HFFc6 (cell line): ENCODE measurements at places on chromosomes 7 and 10. TPM values are rescaled to one million over a fixed set of nuclear protein-coding genes. Genes with fewer than 3 reads are reported as not detected.
A peak's percentile ranks its signal among the peaks of the same experiment; 100 is the strongest.

The RHOBTB1 gene
- 9.1 and 10.3 TPM in 2 replicates for total RNA-seq

The CYP2C19 gene
- not detected in 3 replicates for total RNA-seq

The MRC1 gene
- 0.05 TPM in 1 of 3 replicates, not detected in the others for total RNA-seq

The EPO gene
- not detected in 3 replicates for total RNA-seq

The CNPY1 gene
- total RNA-seq = not detected in 2 replicates

The GPNMB gene
- total RNA-seq = 18.9 to 44.7 TPM (median 19.6 TPM) in 3 replicates

- DNase-seq = no peak
These were observed 258.5 kb upstream of the FERD3L start for GRCh38 chr7:19403691-19404090.

- DNase-seq = no peak
These were observed 9.3 kb downstream of the SHTN1 start for GRCh38 chr10:116995648-116996047.

GRCh38 chr7:44463169-44463808, 27.2 kb downstream of the NUDCD3 start:
- DNase-seq = no peak

- no peak for DNase-seq
These were observed 11.6 kb upstream of the RAB11FIP2 start for GRCh38 chr10:118058371-118058770.

DNA sequence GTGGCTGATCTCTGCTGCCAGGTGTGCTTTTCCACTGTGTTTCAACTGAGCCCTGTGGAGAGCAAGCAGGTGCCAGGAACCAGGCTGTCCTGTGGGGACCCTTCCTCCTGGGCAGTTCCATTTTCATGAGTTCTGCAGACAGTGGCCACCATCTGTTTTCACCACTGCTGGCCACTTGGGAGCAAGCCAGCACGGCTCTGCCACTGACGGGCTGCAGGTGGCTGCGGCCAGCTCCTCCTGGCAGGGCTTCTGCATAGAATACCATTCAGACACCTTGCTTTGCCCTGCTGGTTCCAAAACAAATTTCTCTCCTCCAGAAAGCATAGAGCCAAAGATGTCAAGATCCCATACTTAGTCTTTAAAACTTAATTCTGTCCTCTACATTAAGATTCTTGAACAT, 48.3 kb downstream of the LANCL2 start:
- no peak for DNase-seq

GRCh38 chr7:154837622-154838021, 165.3 kb downstream of the PAXIP1 start:
- DNase-seq = no peak

DNA sequence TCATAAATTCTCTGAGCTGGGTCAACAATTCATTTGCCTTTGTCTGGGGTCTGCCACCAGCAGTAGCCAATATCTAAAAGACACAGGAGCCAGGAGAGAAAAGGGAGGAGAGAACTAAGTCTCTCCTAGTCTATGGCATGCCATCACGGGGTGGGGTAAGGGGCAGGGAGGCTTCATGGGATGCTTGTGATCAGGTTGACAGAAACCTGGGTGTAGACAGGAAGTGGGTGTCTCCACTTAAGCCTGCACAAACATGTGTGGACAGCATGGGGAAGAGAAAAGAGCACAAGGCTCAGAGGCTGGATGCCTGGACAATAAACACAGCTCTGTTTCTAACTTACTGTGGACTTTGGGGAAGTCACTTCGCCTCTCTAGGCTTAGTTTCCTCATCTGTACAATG, 11.5 kb upstream of the C10orf53 start:
- DNase-seq = no peak

DNA sequence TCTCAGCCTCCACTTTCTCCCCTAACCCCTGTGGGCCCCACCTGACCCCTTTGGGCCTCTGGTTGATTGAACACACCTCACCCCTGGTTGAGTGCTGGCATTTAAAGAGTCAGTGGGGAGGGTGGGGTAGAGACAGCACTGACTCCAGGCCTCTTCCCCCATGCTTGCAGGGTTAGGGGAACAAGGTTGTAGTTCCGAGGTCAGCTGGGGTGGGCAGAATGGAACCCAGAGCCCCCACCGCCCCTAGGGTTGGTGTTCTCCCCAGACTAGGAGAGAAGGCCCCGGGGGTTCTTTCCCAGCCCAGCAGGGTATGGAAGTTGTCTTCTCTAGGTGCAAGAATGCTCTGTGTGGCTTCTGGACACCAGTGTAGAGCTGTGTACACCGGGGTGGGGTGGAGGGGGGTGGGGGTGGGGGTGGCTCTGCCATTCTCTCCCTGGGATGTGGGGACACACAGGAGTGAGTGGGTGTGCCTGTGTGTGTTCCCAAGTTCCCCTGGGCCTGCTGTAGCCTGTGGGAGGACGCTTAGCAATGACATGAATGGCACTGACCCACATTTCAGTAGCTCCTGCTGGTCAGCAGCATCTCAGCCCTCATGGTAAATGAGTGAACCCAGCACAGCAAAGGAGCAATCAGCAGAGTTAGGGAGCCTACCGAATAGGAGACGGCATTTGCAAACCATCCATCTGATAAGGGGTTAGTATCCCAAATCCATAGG, 33.6 kb downstream of the PRF1 start:
- DNase-seq = no peak

- DNase-seq = no peak
These were observed 568 bp downstream of the MGAM2 start for GRCh38 chr7:142112086-142112485.

- no peak for DNase-seq
These were observed 105.8 kb downstream of the BMPER start for GRCh38 chr7:34011017-34011695.

DNA sequence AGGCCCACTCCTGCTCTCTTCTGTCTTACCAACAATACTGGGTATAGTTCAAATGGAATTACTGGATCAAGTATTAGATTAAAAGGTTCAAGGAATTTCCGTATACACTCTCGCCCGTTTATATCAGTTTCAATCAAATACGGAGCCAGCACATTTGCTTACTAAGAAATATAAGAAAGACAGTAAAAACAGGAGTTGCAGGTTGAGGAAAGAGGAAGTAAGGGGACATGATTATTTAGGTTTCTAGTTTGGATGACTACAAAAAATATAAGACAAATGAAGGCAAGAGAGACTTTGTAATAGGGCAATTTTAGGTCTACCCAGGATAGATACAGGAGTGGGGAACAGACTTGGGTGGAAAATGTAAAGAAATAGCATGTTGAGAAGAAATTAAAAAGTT, 109.9 kb upstream of the ABI1 start:
- DNase-seq = no peak

- DNase-seq = no peak
These were observed 20.2 kb downstream of the DNTT start for GRCh38 chr10:96324447-96324846.

- no peak for DNase-seq
These were observed 111.5 kb downstream of the HDAC9 start for GRCh38 chr7:18607025-18607424.

DNA sequence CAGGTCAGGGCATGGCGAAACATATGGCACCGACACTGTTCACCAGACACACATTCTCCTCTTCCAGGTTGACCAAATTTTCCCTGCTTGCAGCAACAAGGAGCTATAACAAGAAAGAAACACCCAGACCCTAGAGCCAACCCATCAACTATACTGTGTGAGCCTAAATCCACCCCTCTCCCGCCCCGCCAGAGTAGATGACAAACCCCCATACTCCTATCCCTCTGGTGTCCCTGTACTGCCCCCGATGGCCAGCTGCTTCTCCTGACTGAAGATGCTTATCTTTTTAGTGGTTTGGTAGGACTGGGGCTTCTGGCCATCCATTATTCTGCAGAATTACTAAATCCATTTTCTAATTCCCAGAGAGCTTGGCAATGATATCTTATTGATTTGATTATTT, 70.1 kb upstream of the EEPD1 start:
- DNase-seq = no peak

- peak; percentile 90 for DNase-seq
These were observed 168.7 kb upstream of the ZNF32 start for GRCh38 chr10:43817368-43817767.
